NCI-H524 treated with DMSO at 0.1 percent for 48 hours (cell line): ENCODE measurements at places on chromosomes 11 and 22.

DNA sequence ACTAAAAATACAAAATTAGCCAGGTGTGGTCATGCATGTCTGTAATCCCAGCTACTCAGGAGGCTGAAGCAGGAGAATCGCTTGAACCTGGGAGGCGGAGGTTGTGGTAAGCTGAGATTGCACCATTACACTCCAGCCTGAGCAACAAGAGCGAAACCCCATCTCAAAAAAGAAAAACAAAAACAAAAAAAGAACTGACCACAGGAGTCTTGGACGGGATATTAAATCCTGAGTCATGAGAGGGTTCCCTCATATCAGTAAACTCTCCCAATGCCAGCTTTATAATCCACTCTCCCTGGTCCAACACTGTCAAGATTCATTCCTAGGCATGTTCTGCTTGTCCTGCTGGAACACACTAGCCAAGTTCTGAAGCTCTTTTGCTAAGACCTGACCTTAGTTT, 61.5 kb upstream of the EP300 start:
- no peak for DNase-seq

GRCh38 chr11:16925561-16926065, 88.6 kb downstream of the PLEKHA7 start:
- DNase-seq, result no peak

DNA sequence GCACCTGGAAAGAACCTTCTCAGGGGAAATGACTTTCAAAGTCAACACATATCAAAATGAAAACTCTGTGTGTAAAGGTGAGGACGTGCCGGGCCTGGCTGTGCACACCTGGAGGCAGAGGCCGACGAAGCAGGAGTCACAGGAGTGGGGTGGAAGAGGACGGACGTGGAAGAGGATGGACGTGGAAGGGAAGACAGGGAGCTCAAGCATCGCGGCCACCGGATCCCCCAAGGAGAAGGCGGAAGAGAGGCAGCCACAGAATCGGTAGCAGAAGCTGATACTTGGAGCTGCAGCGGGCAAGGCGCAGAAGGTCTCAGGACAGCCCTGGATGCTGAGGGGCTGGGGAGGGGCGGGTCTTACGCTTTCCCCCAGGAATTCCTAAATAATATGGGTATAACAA, 519.8 kb downstream of the BRD1 start:
- DNase-seq, result no peak

- DNase-seq, result no peak
These were observed 5.1 kb downstream of the JAML start for GRCh38 chr11:118219732-118220131.
